Skeletal muscle cell (primary cell): ENCODE measurements at places on chromosomes 16 and 17.
A peak's percentile ranks its signal among the peaks of the same experiment; 100 is the strongest.

GRCh38 chr16:86201746-86202145 is 302.8 kb downstream of the IRF8 start:
- DNase-seq, result no peak

DNA sequence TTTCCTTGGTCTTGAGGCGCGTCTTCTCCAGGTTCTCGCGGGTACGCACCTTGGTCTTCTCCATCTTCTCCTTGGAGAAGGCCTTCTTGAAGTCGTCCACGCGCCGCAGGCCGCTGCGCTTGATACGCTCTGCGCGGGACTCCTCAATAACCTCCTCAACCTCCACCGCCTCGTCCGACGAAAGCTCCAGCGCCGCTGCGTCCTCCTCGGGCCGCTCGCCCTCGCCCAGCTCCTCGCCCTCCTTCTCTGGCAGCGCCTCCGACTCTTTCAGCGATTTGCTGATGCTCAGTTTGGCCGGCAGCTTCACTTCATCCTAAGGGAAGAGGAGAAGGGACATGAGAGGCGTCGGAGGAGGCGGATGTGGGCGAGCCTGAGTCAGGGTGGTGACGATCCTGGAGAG is 16.8 kb upstream of the STAT3 start:
- no peak for DNase-seq

DNA sequence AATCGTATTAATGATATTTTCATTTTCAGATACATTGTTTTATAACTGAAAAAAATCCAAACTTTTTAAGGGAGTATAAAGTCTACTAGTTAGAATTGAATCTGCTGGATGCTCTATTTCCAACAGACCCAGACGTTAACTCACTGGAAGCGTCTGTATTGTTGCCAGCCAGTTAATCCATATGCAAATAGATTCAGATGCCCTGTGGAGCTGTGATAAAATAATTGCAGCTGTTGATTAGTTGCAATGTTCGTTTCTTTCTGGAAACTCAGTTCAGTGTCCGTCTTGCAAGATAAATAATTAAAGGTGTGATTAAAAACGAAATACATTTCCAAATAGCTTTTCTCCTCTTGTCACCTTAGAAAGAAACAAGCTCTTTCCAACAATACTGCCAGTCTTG is 5.1 kb upstream of the GNA13 start:
- no peak for DNase-seq

DNA sequence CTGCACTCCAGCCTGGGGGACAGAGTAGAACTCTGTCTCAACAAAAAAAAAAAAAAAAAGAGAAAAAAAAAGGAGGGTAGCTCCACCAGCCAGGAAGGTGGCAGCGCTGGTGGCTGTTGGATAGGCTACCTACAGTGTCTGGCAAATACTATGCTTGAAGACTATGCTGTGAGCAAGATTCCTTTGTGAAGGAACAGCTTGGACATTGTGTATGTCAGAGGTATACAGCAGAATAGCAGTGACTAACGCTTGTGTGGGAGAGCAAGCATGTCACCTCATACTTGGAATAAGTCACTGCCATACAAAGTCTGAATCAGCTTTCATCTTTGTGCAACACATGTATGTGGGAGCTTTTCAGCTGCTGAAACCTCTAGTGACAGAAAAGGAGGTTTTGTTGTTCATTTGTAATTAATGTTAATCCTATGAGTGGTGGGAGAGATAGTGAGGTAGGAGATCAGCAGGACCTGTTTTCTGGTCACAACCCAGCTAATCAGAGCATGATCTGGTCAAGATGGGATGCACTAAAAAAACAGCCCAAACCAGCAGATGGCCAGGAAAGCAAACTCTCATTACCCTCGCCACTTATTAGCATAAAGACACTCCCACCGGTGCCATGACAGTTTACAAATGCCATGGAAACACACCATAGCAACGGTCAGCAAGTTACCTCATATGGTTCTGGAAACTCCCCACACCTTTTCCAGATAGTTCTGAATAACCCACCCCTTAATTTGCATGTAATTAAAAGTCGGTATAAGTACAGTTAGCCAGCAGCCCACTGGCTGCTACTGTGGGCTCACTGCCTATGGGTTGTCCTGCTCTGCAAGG is 6.8 kb upstream of the ITGAD start:
- peak; percentile 17 for DNase-seq

- no peak for DNase-seq
These were observed 318.3 kb downstream of the PHKB start for GRCh38 chr16:47779201-47780016.

DNA sequence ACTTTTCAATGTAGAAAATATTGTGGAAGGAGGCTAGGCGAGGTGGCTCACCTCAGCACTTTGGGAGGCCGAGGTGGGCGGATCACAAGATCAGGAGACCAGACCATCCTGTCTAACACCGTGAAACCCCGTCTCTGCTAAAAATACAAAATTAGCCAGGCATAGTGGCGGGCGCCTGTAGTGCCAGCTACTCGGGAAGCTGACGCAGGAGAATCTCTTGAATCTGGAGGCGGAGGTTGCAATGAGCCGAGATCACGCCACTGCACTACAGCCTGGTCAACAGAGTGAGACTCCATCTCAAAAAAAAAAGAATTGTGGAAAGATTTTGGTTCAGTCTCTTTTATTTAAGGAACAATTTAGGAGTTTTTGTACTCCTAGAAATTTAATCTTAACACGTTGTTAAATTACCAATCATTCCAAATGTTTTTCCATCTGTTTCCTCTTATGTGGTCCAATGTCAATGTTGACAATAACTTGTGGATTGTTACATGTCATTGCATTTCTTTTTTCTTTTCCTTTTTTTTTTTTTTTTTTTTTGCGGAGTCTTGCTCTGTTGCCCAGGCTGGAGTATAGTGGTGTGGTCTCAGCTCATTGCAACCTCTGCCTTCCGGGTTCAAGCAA is 124.6 kb upstream of the HAS3 start:
- DNase-seq, result no peak

GRCh38 chr16:568401-569258 is 1.1 kb upstream of the PIGQ start:
- no peak for DNase-seq

DNA sequence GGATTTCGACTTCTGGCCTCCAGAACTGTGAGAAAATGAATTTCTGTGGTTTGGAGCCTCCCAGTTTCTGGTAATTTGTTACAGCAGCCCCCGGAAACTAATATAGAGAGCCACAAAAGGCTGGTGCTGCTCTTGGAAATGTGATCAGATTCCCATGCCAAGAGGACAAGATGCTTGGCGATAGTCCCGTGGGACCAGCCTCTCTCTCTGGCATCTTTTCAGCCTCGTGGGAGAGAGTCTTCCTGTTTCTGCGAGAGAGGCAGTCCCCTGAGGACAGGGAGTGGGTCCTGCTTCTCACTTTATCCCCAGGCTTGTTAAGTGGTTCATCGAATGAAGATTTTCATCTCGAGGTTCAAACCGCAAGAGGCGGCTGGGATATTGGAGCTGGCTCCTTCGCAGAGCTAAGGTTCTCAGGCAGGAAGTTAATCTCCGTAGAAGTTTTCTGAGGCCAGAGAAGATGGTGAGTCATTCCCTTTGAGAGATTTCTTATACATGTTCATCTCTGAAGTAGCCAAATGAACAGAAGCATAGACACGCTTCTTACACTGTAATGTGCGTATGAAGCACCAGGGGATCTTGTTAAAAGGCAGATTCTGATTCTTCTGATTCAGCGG is 211.6 kb upstream of the SDK2 start:
- DNase-seq, result no peak

GRCh38 chr16:81601008-81601428 is 156.4 kb downstream of the CMIP start:
- DNase-seq, result peak; percentile 54

- no peak for DNase-seq
These were observed 1.1 kb downstream of the MLYCD start for GRCh38 chr16:83899978-83900377.

DNA sequence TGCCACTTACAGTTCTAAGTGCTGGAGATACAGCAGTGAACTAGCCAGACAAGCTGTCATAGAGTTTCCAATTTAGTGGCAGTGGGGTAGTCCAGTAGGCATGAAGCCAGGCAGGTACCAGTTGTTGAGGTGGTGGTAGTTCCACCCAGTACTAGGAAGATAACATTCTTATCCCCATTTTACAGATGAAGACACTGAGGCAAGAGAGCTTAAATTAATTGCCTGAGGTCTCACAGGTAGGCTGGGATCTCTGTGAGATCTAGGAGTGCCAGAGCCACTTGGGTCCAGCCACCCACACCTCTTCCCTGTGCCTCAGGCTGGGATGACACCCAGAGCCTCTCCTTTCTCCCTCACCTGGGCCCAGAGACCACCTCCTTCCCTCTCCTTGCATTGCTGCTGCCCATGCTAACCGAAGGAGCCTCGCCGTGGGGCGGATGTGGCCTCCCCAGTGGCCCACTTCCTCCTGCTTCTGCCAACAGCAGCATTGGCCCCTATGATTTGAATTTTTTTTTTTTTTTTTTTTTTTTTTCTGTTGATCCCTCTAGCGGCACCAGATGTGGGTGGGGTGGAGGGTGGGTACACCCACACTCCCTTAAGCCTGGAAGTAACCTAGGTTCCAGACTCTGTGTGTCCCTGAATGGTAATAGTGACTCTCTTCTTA is 114.0 kb downstream of the PRKCB start:
- DNase-seq, result no peak

DNA sequence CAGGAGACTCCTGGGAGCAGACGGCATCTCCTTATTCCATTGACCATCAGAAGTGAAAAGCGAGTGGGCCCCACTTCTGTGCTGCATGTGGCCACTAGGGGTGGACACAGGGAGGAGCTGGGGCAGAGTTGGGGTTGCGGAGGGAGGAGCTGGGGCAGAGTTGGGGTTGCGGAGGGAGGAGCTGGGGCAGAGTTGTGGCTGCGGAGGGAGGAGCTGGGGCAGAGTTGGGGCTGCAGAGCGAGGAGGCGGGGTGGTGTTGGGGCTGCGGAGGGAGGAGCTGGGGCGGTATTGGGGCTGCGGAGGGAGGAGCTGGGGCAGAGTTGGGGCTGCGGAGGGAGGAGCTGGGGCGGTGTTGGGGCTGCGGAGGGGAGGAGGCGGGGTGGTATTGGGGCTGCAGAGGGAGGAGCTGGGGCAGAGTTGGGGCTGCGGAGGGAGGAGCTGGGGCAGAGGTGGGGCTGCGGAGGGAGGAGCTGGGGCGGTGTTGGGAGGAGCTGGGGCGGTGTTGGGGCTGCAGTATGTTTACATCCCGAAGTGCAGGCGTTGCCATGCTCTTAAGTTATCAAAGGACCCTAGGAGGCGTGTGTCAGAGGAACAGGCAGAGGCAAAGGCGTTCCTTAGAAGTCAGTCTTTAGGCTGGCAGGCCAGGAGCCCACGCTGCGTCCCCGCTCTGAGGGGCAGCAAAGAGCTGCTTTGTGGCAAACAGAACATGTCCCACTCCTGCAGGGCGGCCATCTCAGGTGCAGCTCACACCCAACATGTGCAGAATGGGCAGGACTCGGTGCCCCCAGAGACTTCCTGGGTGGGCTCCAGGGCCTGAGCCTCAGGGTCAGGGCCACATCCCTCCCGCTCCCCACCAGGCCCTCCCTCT is 76.0 kb downstream of the ZNF778 start:
- no peak for DNase-seq

- peak; percentile 13 for DNase-seq
These were observed 3.3 kb upstream of the ABCC3 start for GRCh38 chr17:50631195-50631907.

DNA sequence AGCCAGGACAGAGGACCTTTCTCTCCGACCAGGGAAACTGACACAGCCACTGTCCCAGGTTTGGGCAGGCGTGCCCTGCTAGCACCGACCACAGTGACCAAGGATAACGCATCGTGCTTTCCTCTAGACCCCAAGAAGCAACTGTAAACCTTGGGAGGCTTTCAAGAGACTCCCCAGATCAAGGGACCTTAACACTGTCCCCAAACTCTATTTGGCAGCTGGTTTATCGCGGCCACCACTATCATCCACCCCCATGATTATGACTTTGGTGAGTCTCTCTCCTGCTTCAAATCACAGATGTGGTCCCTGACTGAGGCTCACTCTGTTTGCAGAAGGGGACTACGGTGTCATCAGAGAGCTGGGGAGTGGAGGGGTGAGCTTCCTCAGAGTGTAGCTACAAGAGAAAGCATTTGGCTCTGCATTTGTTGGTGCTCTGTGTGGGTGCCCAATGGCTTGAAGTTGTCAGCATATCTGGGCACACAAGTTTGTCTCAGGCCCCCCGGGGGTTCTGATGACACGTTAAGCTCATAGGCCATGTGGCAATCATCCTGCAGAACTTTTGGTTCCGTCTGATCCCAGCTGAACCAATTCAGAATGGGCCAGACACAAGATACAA is 408.0 kb downstream of the SLC39A11 start:
- DNase-seq, result no peak
